ENCODE measurements at places on chromosomes 12 and 14.

GRCh38 chr12:123828854-123829547 lies 66.9 kb downstream of the DNAH10 start:
- no peak for DNase-seq

DNA sequence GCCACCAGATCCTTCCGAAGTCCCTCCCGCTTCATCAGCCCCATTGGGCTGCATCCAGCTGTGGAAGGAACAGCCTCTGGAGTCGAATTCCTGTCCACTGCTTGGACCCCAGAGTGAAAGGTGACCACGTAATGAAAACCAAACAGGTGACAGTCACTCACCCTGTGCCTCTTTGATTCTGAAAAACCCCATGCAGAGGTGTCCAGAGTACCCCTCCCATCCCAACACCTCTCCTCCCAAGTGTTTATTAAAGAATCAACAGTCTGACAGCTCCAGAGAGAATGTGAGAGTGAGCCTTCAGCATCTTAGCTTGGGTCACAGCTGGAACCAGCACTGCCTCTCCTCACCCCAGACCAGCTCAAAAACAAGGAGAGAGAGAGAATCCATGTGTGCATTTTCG lies 178.6 kb upstream of the NOS1 start:
- DNase-seq = no peak

DNA sequence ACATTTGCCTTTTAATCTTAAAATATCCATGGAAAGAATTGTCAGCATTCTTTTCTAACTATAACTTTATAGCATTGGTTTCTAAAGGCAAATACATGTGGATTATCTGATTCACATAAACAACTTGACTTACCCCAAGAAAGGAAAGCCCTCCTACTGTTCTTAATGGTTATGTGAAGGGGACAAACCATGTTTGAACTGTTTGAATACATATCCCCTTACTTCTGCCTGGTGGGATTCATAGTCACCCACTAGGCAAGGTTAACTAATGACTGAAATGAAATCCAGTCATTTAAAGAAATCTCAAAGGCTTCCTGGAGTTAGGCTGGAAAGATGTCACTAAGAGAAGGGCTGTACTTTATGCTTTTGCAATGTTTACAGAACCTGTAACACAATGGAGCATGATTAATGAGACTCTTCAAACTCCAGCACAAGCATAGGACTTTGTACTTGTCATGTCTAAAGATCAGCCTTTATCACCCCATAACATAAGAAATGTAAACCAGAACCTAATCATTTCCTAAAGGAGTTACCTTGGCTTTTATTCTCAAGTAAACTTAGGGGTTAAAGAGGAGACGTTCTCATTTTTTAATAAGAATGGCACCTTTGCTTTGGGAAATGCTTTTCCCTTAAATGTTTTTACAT lies 10.2 kb upstream of the FLRT2 start:
- DNase-seq = peak; percentile 68

DNA sequence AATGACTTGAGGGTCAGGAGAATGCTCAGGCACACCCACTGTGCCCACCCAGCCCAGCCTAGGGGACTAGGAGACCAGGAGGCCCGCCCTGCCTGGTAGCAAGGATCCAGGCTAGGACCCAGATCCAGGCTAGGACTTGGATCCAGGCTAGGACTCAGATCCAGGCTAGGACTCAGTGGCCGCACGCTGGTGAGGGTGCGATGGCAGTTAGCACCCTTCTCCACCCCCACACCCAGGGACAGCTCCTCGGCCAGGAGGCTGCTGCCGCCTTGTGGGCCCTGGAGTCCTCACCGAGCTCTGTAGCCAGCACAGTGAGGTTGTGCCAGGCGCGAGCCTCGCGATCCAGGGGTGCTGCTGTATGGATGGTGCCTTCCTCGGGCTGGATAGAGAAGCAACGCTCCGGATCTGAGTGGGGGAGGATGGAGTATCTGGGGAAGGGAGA lies 5.1 kb downstream of the CDH24 start:
- peak; percentile 44 for DNase-seq

DNA sequence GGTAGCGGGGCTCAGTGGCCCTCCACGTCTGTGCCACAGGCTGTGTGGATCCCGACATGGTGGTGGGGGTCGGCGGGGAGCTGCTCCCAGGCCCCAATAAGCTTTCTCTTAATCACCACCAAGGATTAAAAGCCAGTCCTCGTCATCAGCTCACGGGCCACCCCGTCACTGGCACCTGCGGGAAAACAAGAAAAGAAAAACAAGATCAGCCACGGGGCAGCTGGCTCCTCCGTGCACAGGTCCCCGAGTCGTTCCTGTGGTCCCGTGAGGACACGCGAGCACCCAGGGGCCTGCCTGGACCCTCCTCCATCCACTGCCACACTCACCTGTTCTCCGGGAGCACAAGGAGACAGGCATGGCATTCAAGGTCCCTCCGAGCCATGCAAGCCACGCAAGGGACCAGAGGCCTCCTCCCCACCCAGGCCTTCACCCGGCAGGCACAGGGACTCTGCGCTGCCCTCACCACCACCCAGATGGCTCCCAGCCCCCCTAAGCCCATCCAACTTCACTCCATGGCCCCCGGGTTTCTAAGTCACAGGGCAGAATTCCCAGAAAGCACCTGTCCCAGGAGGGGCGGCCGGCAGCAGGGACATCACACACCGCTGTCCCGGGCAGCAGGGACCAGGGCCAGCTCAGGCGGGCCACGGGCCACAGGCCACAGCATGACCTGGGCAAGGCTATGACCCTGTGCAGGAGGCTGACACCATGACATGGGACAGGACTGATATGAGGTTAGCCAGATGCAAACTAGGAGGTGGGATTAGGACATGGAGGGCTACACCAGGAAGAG lies 72.0 kb downstream of the NCOR2 start:
- no peak for DNase-seq

DNA sequence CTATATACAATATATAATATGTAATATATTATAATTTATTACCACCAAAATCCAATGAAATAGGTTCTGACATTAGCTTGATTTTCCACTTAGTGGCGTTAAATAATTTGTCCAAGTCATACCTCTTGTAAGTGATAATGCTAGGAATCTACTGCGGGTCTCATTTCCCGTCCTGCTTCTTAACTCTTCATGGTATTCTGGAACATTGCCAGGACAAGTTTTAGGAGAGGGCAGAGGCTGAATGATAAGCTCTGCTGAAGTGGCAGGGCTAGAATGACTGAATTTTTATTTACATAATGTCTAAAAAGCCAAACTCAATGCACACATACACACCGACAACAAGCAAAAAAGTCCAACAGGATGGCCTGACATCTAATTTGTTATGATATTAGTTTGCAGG lies 70.4 kb upstream of the PTPRQ start:
- DNase-seq = peak; percentile 46

DNA sequence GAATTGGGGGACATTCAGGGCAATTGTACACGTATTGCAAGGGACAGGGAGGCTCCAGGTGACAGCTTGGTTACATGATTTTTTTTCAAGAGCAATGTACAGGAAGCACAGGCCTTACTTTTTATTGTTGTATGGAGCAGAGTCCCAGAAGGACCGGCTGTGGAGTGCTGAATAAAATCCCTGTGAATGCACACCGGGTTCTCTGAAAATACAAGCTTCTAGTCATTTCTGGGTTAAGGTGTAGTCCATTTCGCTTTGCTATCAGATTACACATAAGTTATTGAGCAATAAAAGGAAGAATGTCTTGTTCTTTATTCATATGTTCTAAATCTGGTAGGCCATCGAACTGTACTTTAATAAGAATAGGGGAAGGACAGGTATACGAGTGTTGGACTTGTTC lies 52.2 kb downstream of the PDE3A start:
- DNase-seq = no peak

- no peak for DNase-seq
These were observed 66.6 kb downstream of the KDM2B start for GRCh38 chr12:121514184-121514742.

GRCh38 chr14:75876530-75876929 lies 105.3 kb downstream of the TGFB3 start:
- no peak for DNase-seq

DNA sequence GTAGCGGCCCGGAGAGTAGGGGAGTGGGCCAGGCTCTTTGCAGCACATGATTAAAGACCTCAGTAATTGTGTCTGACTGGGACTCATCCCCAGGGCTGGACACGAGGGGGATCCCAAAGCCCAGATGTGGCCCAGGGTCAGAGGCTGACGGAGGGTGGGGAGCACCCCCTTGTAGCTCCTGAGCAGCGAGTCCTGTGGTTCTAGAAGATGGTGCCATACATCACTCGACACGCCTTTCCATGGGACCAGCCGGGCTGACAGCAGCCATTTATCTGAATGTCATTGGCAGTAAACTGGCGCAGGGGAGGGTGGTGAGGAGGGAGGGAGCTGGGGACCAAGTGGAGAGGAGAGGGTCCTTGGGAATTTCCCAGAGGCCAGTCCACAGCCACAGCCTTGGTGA lies 65.1 kb upstream of the FAM222A start:
- DNase-seq = no peak

- no peak for DNase-seq
These were observed 367.1 kb upstream of the MGAT4C start for GRCh38 chr12:86623267-86623666.

DNA sequence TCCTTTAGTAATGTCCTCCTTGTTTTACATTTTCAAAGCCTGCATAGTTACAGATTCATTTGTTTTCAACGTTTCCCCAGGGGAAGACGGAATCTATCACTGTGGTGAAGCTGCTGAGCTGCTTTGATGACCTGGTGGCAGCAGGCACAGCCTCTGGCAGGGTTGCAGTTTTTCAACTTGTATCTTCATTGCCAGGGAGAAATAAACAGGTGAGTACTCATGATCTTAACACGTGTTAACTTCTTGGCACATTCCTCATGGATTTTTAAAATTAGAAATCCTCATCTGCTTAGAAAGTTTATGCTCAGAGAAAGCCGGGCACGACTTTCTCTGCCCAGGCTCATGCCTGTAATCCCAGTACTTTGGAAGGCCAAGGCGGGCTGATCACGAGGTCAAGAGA lies 44.5 kb downstream of the TECPR2 start:
- no peak for DNase-seq

DNA sequence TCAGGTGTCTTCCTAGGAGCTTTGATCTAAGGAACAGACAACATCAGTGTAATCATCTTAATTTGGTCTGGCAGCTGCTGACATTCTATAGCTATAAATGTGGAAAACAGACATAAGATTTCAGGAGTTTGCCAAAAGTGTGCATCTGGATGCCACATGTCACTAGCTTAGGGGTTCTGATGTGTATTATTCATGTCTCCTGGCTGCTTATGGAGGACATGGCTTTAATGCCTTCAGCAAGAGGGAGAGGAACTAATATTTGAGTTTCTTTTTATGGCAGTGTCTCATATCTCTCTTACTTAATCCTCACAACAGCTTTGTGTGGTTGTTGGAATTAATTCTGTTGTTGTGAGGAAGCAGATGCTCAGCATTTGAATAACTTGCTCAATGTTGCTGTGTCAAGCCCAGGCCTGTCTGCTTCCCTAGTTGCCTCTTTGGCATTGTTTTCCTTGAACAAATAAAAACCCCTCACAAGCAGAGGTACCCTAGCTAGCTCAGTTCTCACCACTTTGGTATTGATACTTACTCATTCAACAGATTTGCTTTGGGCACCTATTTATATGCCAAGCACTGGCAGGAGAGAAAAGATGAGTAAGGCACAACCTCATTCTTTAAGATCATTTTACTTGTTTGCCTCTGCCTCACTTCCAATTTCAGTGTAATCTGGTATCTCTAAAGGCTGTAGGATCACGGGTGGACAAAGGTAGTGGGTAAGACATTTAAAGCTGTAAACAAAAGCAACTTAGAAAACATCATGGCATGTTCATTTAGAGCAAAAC lies 39.8 kb upstream of the EID3 start:
- no peak for DNase-seq

DNA sequence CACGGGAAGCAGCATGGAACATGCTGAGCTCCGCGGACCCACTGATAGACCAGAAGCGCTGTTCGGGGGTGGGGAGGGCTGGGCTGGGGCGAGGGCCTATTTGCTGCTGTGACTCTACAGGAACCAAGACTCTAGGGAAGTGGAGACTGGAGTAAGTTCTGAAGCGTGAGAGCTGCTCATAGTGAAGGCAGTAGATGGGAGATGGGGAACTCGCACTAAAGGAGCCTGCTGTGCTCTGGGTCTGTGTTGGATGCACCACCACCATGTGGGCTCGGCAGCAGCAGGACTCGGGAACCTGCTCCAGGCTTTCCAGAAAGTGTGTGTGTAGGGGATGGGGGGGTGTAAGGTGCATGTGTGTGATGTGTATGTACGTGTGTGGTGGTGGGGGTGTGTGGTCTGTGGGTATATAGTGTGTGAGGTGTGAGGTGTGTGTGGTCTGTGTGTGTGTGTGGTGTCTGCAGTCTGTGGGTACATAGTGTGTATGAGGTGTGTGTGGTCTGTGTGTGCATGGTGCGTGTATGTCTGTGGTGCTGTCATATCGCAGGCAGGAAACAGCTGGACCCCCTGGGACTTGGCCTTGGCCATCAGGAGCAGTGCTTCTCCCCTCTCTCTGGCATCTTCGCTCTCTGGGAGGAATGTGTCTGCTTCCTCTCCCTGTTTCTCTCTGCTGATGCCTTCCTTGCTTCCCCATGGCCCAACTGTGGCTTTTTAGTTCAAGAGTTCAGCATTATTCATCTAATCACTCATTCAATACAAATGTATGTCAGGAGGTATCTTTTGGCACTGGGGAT lies 378.9 kb downstream of the FUT8 start:
- peak; percentile 52 for DNase-seq

- DNase-seq = no peak
These were observed 3.1 kb upstream of the IGF1 start for GRCh38 chr12:102483466-102483865.

DNA sequence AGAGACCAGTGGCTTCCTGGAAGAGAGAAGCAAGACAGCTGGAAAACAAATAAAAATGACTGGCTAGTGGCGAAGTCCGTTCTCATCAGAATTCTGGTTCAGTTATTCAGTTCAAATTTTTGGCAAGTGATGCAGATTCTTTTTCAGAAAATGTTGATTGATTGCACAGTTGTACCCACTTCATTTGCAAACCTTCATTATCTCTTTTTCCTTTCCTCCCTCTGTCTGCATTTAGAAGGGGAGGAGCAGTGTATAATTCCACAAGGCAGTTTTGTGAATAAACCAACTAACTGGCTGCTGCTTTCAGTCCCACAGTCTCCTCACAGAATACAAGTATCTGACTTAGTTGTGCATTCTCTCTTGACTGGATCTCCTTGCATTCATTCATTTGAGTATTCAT lies 417.5 kb downstream of the NPAS3 start:
- no peak for DNase-seq

DNA sequence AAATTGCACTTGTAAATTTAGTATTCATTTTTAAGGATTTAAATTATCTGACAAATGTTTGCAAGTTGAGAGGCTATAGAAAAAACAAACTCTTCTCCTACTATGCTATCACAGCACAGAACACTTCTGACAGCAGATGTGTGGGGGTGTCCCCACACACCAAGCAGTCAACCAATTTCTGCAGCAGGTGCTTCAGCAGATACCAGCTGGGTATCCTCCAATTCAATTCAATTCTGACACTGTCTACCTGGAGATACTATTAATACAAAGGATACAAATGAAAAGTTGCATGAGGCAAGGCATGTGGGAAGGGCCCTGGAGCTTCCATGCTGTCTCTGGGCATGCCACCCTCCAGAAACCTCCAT lies 35.1 kb downstream of the PCNX1 start:
- no peak for DNase-seq

GRCh38 chr12:85820101-85820500 lies 16.1 kb downstream of the RASSF9 start:
- no peak for DNase-seq

- peak; percentile 29 for DNase-seq
These were observed 611 bp downstream of the SARNP start for GRCh38 chr12:55816881-55817344.

Measured in A673 (cell line).